GM23248 (cell line): ENCODE measurements at places on chromosomes 12 and 14. TPM values are rescaled to one million over a fixed set of nuclear protein-coding genes. Genes with fewer than 3 reads are reported as not detected.

DNA sequence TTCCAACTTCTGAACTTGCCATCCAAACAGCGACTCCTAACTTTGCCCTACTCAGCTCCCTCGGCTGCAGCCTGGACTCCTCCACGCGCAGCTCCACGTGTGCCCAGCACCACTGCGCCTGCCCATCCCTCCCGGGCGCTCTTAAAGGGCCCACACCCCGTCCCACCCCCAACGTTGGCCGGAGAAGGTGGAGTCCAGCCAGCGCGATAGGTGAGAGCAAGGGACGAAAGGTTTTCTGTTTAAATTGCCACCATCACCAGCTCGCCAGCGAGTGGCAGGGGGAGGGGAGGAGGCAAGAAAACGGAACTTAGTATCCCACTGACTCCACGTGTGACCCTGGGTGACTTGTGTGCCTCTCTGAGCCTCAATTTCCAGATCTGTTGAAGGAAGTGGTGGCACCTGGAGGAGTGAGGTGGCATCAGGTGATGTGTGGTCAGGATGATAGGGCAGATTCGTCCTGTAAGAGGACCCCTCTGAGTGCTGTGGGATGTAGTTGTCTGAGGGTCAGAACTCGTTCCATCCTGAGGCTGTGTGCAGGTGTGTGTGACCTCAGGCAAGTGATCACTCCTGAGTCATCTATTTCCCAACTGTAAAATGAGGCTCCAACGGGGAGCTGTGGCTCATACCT lies 59.7 kb downstream of the TRPV4 start:
- no peaks in the 10 kb centered on the region for H3K36me3 ChIP-seq
- no peaks in the 10 kb centered on the region for H3K27me3 ChIP-seq
- no peak overlapping the region for H3K27ac ChIP-seq
- DNase-seq, result peak; percentile 30
- H3K4me1 ChIP-seq, result no peaks in the 10 kb centered on the region

DNA sequence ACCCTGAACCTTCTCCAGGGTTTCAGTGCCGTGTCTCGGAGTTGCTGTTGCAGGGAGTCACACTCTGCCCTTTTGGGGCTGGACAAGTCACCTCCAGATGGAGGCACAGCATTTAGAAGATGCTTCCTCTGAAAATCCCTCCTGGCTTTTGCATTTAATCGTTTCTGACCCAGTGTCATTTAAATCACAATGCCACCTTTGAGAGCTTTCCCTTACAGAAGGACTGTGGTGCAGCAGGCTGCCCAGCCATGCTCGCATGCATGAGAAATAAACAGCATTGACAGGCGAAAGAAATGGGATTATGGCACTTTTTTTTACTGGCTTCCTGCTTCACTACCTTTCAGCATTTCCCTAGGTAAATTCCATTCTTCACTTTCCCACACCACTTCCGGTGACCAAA lies 113.4 kb upstream of the DYRK2 start:
- H3K27me3 ChIP-seq, result no peaks in the 10 kb centered on the region
- peaks cover 29% of the 10 kb centered on the region for H3K4me1 ChIP-seq
- no peak for DNase-seq
- H3K36me3 ChIP-seq, result no peaks in the 10 kb centered on the region
- no peak overlapping the region for H3K4me3 ChIP-seq

- no peak overlapping the region for H3K27ac ChIP-seq
- no peak for DNase-seq
- no peak overlapping the region for H3K4me3 ChIP-seq
- peaks cover 97% of the 10 kb centered on the region for H3K27me3 ChIP-seq
- no peaks in the 10 kb centered on the region for H3K4me1 ChIP-seq
These were observed 870 bp upstream of the HOXC13 start for GRCh38 chr12:53937596-53938325.

GRCh38 chr12:12378616-12379015 lies 21.7 kb downstream of the BORCS5 start:
- no peak for DNase-seq
- H3K4me3 ChIP-seq, result no peak overlapping the region
- H3K27ac ChIP-seq, result no peak overlapping the region
- peaks cover 12% of the 10 kb centered on the region for H3K4me1 ChIP-seq

GRCh38 chr12:113378291-113378690 lies 19.9 kb downstream of the PLBD2 start:
- peak; percentile 35 for DNase-seq
- no peaks in the 10 kb centered on the region for H3K36me3 ChIP-seq
- H3K4me3 ChIP-seq, result no peak overlapping the region
- H3K27ac ChIP-seq, result no peak overlapping the region

DNA sequence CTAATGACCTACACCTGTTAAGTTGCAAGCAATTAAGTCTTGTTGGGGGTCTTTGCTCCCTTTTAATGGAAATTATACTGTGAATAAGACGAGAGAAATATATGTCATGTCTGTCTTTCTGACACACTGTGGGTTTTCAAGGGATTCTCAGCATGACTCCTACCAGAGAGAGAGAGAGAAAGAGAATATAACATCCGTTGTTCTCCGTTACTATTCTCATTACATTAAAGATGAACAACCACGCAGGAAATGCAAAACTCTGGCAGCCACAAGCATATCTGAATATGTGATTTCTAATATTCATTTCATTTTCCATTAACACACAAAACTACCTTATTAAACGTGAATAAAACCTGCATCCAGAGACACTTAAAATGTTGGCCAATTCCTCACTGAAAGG lies 67.3 kb upstream of the EGLN3 start:
- peak overlapping the region; percentile 4; the same call in 1 of the 2 replicates for H3K4me3 ChIP-seq
- no peak for DNase-seq
- peaks cover 43% of the 10 kb centered on the region for H3K27me3 ChIP-seq
- no peak overlapping the region for H3K27ac ChIP-seq
- H3K36me3 ChIP-seq, result no peaks in the 10 kb centered on the region

DNA sequence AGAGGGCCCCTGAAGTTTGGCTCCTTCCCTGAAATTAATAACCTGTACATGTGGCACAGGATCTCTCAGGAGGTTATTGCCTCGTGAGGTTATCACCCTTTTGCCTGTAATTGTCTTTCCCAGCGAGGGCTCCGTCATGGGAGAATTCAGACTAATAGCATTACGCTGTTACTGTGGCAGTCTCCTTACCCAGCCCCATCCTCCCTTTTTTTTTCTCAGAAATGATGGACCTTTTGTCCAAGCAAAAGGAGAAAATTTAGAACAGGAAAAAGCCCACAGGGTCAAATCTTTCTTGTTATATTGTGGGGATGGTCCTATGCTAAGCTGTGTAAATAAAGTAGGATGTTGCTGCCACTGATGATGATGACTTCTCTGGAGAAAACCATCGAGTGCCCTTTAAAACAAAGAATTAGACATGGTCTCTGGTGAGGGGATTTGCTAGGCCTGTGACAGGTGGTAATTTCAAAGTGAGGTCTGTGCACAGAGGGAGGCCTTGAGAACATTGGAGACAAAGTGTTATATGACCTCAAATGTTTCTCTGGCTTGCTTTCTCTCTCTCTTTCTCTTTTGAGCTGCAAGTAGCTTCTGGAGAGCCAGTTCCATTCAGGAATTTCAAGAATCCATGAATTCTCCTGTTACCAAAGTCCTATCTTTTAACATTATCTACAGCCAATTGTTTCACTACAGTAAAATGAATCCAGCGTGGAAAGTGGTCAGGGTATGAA lies 357.2 kb downstream of the BMP4 start:
- no peaks in the 10 kb centered on the region for H3K4me1 ChIP-seq
- H3K27me3 ChIP-seq, result peaks cover 10% of the 10 kb centered on the region; the same call in 1 of the 2 replicates
- H3K27ac ChIP-seq, result no peak overlapping the region
- H3K36me3 ChIP-seq, result no peaks in the 10 kb centered on the region

- H3K27ac ChIP-seq, result no peak overlapping the region
- H3K36me3 ChIP-seq, result no peaks in the 10 kb centered on the region
- no peaks in the 10 kb centered on the region for H3K27me3 ChIP-seq
- H3K4me3 ChIP-seq, result no peak overlapping the region
- DNase-seq, result no peak
These were observed 135.6 kb downstream of the BCL11B start for GRCh38 chr14:99136401-99136800.

The PSMA6 gene
- 171 and 198 TPM in 2 replicates for total RNA-seq

The MYL2 gene
- not detected in 2 replicates for total RNA-seq

The CLEC4D gene
- total RNA-seq, result not detected in 2 replicates

The EXOC5 gene
- 58.6 and 71.5 TPM in 2 replicates for total RNA-seq

The RHEBL1 gene
- total RNA-seq, result 0.86 and 1.1 TPM in 2 replicates

The RERG gene
- not detected in 2 replicates for total RNA-seq
